ENCODE measurements at places on chromosomes 11 and 22.

GRCh38 chr11:129048911-129049310 is 106.2 kb upstream of the TP53AIP1 start:
- DNase-seq: no peak

DNA sequence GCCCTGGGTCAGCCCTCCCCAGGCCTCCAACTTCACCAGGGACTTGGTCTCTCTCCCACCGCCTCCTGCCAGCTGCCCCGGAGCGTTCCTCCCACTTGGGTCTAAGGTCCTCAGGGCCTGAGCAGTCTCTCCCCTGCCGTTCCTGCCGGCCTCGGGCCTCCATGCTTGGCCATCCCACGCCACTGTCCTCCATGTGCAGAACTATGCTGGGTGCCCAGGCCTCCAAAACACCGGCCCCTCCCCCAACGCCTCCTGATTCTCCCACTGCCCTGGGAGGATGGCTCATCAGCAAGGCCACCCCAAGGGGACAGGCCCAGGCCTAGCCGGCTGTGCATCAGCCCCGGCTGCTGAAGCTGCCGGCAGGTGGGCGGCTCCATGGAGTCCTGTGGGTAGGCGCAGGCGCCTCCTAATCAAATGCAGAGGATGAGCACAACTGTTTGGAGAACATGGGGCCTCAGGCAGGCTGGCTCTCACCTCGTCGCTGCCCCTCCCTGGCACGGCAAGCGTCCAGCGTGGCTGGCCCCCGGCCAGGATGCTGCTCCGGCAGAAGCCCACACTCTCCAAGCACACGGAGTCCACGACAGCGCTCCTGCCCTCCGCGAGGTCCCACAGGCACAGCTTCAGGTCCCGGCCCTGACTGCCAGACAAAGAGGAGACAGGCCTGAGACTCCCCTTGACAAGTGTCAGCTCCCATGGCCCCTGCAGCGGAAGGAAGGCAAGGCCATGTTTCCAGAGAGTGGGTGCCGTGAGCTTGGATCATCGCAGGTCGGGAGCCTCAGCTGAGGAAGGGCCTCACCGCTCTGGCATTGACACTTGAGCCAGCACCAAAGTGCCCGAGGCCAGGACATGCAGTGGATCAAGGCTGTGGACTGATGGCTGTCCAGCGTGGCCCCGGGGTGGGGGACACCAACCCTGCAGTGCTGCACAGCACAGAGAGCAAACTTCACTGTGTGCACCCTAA is 42.6 kb downstream of the GNB1L start:
- no peak for DNase-seq

GRCh38 chr11:87743007-87743406 is 432.2 kb downstream of the RAB38 start:
- DNase-seq: no peak

DNA sequence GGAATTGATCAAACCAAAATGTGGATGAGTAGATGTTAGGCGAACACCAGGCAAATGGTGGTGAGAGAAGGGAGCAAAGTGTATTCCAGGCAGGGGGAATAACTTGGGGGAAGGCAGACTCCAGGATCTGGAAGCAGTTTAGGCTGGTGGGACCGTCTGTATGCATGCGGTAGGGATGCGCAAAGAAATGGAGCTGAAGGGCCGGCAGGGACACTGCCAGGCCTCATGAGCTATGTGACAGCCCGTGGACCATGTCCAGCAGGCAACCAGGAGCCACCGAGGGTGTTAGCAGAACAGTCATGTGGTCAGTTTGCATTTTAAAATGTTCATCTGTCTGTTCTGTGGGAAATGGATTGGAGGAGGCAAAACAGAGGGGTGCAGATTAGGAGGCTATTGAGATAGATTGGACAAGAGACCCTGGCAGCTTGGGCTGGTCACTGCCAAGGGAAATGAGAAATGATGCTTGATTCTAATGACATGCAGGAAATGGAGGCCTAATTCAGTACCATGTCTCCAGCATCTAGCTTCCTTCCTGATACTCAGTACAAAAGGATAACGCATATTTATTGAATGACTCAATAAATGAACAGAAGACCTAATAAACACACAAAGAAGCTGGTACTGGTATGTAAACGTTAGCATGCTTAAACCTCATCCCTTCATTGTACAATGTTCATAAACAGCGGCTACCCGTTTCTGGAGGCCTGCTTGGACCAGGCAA is 412.4 kb downstream of the BUD13 start:
- no peak for DNase-seq

GRCh38 chr11:77886401-77886800 is 65.5 kb downstream of the AAMDC start:
- no peak for DNase-seq

- peak; percentile 74 for DNase-seq
Observed at GRCh38 chr11:28009388-28009787, 98.6 kb downstream of the KIF18A start.

DNA sequence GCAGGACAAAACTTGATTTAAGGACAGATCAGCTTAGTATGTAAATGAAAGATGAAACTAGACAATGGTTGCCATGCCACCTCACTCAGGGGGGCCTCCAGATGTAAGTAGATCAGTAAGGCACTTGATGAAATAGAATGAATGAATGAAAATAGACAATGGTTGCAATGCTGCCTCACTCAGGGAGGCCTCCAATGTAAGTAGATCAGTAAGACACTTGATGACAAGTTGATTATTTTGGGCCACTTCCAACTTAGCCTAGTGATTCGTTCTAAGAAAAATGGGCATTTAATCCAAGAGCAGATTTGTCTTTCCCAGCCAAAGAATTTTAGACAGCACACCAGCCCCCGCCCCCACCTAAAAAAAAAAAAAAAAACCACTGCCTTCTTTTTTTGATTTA is 19.2 kb upstream of the SLC5A12 start:
- peak; percentile 97 for DNase-seq

DNA sequence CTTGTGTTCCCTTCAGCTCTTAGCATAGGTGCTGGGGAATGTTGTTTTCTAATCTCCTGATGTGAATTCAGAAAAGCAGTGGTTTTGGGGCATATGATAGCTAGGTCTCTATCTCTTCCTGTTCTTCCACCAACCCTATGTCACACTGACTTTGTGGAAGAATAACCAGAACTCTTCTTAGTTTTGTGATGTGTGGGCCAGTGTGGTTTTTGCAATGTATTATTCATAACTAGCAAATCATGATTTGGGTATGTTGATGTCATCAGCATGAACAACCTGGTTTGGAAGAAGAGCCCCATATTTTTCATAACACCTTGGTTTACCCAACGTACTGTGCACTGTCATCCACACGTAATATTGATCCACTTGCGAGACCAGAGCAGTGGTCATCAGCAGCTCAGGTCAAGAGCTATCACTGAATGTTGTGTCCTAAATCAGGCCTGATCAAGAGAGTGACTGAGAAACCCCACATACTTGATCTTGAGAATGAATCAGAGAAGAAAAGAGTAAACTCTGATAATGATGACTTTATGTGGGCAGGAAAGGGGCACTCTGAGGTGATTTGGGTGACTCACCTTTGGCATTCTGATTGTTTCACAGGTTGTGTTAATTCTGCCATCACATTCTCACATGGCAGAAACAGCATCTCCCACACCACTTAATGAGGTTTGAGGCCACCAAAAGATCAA is 19.4 kb upstream of the MS4A6E start:
- DNase-seq: no peak

DNA sequence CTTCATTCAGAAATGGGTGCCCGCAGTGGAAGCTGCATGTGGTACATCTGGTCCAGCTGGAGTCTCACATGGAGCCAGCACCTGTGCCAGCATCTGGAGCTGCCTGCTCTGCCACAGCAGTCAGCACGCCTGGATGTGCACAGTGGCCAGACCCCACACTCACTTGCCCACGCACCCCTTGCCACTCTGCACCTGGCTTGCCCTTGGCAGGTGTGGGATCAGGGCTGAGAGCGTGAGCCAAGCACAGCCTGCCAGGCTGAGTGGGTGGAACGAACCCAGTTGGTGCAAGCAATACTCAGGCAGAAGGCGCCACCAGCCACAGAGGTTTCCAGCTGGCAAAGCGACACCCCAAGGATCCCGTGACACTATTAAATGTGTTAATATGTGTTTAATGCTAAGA is 95.5 kb upstream of the AMOTL1 start:
- no peak for DNase-seq

GRCh38 chr22:37196539-37197450 is 8.7 kb upstream of the C1QTNF6 start:
- DNase-seq: peak; percentile 79

DNA sequence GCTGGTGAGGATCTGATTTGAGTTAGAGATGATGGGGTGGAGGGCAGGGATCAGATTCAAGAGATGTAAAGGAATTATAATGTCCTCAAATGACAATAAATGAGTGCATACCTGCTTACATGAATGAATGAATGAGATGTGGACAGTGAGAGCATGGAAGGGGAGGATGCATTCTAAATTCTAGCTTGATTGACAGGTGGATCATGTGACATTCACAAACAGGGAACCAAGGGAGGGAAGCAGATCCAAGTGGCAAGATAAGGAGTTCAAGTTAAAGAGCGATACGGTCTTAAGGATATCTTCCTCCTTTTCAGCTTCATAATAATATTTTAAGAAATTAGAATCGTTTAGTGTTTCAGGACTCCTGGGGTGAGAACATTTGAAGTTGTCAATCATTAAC is 170.5 kb upstream of the TBCEL start:
- DNase-seq: no peak

GRCh38 chr11:32430568-32431381 is 4.6 kb downstream of the WT1 start:
- no peak for DNase-seq

DNA sequence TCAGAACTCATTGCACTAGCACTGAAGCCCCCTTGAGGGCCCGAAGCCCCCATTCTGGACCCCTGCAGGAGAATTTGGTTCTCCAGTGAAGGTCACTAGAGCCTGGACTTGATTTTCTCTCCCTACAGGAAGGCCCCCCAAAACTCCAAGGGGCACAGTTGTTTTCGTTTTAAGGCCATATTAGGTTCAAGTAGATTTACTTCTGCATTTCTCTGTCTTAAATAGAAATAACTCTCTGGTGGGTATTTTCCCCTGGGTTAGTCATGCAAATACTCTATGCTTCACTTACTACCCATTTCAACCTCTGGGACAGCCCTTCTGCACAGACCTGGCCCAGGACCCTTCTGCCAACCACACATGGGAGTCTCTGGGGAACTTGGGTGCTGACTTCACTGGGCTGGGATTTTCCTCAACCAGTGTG is 41.6 kb downstream of the WEE1 start:
- DNase-seq: peak; percentile 59

DNA sequence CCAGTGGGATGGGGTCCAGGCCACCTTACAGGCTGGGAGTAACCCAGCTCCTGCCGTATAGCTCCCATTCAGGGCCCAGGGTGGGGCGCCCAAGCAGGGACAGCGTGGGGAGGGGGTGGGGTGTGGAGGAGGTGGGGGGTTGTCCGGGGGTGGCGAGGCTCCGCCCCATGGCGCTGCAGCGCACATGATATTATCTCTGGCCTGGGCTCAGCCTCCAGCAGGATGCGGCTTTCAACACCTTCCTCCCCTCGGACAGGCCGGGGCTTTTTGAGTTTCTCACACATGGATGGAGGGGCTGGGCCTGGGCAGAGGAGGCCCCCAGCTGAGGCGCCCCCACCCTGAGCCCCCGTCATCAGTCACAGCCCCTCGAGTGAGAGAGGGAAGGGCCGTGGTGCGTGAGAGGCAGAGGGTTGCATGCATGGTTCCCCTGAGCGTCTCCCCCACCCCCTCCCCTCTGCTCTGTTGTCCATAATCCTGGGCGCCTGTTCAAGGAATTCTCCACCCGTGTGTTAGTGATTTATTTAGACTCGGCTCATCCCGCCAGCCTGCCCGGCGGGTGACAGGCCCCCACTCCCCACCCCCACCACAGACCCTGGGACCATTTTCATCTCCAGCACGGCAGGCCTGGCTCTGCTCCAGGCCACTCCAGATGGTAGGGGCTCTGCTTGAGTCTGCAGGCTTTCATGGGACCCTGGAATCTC is 44.9 kb downstream of the WNT11 start:
- DNase-seq: peak; percentile 83

DNA sequence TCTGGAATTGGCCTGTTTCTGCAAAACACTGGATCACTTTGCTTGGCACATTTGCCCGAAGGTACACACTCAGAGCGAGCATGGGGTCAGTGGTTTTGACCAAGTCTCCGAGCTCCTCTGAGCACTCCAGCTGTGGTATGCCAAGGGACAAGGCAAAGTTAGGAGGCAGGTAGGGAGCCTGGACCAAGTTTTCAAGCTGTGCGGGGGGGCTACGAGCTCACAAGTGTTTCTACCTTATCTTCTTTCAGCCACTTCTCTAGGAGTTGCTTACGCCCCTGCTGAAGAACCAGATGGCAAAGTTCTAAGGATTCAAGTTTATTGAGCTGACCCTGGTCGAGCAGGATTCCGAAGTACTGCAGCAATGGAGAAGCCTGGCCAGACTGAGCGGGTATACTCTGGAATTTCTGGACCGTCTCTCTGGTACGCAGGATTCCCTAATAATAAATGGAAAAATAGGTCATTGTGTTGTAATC is 54.7 kb upstream of the SLC25A1 start:
- no peak for DNase-seq

GRCh38 chr11:68977781-68978625 is 2.8 kb downstream of the MRGPRD start:
- DNase-seq: no peak

DNA sequence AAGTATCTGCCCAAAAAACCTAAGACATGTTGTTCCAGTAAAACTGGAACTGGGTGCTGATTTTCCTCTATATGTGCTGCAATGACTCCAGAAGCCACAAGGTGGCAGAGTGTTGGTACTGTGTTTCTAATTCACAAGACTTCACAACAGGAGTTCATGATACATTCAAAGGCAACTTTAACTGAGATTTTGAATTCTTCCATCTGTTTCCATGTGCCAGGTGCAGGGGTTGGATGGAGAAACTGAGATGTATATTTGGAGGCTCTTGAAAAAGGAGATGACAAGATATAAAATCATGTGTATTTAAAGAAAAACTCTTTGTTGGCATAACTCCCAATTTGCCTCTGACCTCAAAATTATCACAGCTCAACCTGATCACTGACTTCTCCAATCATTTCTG is 1098.6 kb upstream of the CCDC90B start:
- peak; percentile 50 for DNase-seq

- no peak for DNase-seq
Observed at GRCh38 chr11:88087337-88087736, 87.9 kb downstream of the RAB38 start.

GRCh38 chr11:91308069-91308468 is 916.5 kb upstream of the FAT3 start:
- no peak for DNase-seq

DNA sequence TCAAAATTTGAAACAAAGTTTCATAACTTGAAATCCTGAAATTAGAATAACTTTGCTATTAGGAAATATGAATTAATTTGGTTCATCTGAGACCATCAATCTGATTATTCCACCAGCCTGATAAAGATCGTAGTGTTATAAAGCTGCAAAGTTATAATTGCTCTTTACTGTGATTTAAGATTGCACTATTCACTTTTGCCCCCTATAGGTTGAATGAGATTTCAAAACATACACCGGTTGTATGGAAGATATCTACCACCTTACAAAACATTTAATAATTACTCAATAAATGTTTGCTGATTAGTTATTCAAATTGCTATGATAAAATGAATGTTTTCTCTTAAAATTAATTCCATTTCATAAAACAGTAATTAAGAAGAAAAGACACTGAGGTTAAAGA is 26.1 kb downstream of the APIP start:
- no peak for DNase-seq

GRCh38 chr11:78034623-78035022 is 11.5 kb upstream of the KCTD14 start:
- DNase-seq: no peak

- no peak for DNase-seq
Observed at GRCh38 chr11:70696076-70696475, 297.7 kb downstream of the CTTN start.

GRCh38 chr11:45193695-45194094 is 47.3 kb downstream of the PRDM11 start:
- DNase-seq: no peak

Measured in fibroblast of skin of scalp (primary cell).